ENCODE measurements at places on chromosomes 16 and 17. TPM values are rescaled to one million over a fixed set of nuclear protein-coding genes. Genes with fewer than 3 reads are reported as not detected.

DNA sequence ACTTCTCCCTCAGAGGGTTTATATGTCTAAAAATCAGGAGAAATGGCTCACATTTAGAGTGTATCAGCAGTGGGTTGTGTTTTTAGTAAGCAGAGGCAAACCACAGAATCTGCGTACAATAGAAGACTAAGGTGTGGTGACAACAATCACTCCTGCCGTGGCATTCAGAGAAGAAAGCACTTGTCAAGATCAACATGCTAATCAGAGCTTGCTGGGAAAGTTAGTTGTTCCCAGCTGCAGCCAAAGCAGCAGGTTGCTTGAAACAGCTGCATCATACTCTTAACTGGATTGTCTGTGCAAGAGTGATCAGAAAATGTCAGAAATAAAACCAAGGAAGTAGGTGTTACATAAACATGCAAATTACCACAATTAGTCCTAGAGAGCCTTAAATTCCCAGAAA is 616.4 kb downstream of the CDH8 start:
- no peak for DNase-seq

DNA sequence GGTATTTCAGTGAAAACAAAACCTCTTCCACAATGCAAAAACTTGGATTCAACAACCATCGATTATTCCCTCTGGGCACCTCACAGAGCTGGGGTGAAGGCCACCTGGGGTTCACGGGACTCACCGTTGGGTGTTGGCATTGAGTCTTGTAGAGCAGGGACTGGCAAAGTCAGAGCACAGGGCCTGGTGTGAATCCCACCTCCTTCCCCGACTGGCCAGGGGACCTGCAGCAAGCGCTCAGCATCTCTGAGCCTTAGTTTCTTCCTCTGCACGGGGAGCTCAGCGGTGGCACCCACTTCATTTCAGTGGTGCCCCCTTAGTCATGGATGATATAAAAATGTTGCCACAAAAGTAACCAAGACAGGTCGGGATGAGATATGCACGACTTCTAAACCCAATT is 100.4 kb downstream of the METRNL start:
- no peak for DNase-seq

- no peak for DNase-seq
These were observed 175.3 kb downstream of the NPIPB11 start for GRCh38 chr16:29231244-29231643.

DNA sequence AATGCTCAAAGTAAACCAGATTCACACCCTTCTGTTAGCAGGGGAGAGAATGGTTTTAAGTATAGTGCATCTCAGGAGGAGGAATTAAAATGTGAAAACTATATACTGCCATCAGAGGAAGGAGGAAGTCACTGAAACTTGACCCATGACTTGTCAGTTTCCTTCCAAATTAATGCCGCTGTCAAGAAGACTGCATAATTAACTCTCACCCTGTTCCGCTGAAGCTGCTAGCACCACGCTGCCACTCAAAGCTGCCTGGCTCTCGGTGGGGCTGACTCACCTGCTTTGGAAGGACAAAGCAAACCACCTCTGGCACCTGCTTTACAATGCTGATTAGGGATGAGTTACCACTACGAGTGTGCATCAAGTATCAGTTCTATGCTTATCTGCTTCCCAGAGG is 37.8 kb upstream of the ULK2 start:
- DNase-seq = no peak

- no peak for DNase-seq
These were observed 34.2 kb downstream of the TXNDC11 start for GRCh38 chr16:11708421-11708820.

DNA sequence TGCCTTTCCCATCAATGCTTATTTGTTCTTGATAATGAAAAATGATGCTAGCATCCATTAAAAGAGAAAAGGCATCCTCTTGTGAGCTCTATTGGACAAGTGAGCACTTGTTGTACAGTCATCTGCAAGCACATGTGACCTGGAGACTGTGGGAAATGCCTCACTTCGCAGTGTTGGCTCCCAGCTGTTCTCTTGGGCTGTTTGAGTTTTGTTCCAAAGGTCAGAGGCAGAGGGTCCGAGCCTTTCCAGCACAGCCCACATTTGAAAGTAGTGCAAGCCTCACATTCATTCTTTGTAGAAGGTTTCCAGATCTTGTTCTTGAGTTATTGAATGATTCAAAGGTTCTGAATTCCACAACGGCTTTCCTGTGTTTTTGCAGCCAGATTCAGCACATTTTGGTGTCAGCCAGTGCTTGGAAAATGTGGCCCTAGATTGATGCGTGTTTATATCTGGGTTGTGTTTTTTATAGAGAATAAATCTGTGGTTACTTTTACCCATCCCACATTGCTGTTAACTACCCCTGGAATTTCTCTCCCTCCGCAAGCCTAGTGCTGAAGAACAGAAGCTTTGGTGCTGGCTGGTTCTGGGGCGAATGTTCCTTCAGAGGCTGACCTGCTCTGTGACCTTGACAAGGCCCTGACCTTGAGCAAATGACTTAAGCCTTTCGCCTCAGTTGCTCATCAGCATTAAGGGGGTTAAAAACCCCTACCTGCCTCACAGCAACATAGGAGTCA is 49.8 kb downstream of the CDH1 start:
- peak; percentile 65 for DNase-seq

DNA sequence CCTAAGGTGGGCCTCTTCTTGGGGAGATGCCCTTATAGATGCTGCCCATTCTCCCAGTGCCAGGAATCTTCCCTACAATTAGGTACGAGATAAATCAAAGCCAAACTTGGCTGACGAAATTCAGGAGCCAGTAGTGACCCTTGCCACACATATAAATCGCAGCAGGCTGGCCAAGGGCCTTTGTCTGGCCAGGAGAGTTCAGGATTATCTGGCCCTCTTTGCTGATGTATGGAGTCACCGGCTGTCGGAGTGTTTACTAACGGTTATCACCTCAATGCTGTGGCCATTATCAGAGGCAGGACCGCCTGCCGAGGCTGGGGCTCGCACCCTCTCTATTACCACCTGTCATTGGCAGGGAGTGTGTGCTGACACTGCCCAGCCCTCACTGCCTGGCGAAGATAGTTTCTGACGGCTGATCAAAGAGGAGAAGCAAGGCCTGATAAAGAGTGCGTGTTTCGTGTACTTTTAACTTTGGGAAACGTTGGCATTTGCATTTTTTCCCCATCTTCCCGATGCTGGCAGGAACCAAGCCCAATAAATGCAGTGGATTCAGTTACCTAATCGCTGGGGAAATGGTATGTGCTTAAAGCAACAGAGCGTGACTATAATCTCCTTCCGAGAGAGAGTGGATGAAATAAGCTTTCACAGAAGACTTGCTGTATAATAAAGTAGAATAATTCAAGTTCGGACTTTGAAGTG is 32.8 kb upstream of the TBX2 start:
- DNase-seq = no peak

- DNase-seq = no peak
These were observed 117.6 kb downstream of the USP31 start for GRCh38 chr16:23031508-23032098.

- DNase-seq = no peak
These were observed 185.9 kb downstream of the CDK5R1 start for GRCh38 chr17:32672711-32673110.

GRCh38 chr17:46053911-46054534 is 55.0 kb downstream of the STH start:
- DNase-seq = no peak

DNA sequence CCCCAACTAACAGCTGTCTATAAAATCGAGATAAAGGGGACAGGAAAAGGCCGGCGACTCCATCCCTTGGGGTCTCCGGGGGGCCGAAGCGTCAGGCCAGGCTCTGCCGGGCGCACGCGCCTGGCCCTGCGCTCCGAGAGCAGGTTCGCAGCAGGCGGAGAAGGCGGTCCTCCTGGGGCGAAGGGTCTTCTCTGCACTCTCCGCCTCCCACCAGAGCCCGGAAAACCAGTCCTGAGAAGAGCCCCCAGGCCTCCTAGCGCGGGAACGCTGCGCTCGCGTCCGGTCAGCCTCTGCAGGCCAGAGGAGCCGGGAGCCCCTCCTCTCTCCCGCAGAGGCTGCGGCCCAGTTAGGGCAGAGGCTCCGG is 5.1 kb downstream of the FOXF1 start:
- DNase-seq = no peak

DNA sequence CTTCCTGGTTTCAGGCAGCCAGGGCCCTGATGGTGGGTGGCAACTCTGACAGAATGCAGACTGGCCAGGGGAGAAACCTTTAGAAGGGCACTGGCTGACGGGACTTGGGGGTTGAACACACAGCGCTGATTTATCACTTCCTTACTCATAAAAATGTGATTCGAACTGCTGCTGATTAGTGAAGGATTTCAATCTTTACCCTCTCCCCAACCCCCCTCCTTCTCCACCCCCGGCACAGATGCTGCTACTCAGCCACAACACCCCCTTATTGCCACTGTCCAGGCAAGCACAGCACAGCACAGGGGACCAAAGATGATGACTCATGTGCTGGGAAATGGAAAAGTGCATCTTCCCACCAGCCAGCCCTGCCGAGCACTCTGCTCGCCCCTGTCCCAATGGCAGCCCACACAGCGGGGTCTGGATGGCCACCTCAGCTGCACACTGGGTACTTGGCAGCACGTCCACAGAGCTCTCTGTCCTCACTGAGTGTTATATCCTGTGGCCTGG is 70.1 kb downstream of the SMG6 start:
- DNase-seq = no peak

- peak; percentile 89 for DNase-seq
These were observed 8.3 kb downstream of the HS3ST3B1 start for GRCh38 chr17:14308965-14309879.

GRCh38 chr16:79316004-79316458 is 284.5 kb downstream of the MAF start:
- no peak for DNase-seq

GRCh38 chr17:2398655-2399571 is 1.9 kb downstream of the MNT start:
- DNase-seq = peak; percentile 61

- DNase-seq = no peak
These were observed 2.2 kb downstream of the HID1 start for GRCh38 chr17:74970395-74970794.

The SALL1 gene
- total RNA-seq = 4.8 TPM

The AIPL1 gene
- total RNA-seq = not detected

The SLC46A1 gene
- total RNA-seq = 20.1 TPM

The ITGA2B gene
- total RNA-seq = 0.27 TPM

The SHBG gene
- total RNA-seq = 2.1 TPM

The SRL gene
- 2.6 TPM for total RNA-seq

The MFSD6L gene
- 0.41 TPM for total RNA-seq

The TAX1BP3 gene
- total RNA-seq = 270 TPM

The HGS gene
- 102 TPM for total RNA-seq

The GPRC5B gene
- 256 TPM for total RNA-seq

The HOXB5 gene
- 1.1 TPM for total RNA-seq

The ZNF263 gene
- 88.8 TPM for total RNA-seq

The WFIKKN2 gene
- total RNA-seq = 0.18 TPM

The CTRB2 gene
- not detected for total RNA-seq
